ENCODE measurements at places on chromosomes 4 and X.

GRCh38 chr4:79695848-79696247, 287.8 kb upstream of the GK2 start:
- DNase-seq, result no peak

- DNase-seq, result no peak
These were observed 30.6 kb downstream of the ANK2 start for GRCh38 chr4:113080050-113080449.

DNA sequence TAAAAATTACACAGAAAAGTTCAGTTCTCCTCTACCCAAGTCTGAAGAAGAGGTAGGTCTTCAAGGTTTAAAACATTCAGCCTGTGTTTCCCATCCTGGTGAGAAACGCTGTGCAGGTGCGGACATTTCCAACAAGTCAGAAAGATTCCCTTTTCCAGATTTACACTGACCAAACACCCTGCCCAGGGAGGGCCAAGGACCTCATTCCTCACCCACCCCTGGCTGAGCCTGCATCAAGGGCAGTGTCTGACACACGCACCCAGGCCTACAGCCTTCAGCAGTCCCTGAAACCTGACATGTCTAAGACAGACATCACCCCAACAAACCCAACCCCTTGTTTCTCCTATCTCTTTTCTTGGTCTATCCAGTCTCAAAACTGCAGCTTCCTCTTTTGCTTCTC, 105.9 kb downstream of the APBB2 start:
- DNase-seq, result no peak

GRCh38 chr4:142110136-142110535, 473.8 kb downstream of the IL15 start:
- DNase-seq, result no peak
